Stimulated activated CD4-positive, alpha-beta T cell treated with anti-CD3 and anti-CD28 coated beads, Interleukin-1b, Interleukin-23, amount 100 ng/mL, for 1 hour (primary cell): ENCODE measurements at places on chromosomes 3 and 15.

- no peak for DNase-seq
Measured at GRCh38 chr3:70806556-70806955, 494.1 kb upstream of the MDFIC2 start.

GRCh38 chr3:152281133-152281713 lies 12.5 kb downstream of the MBNL1 start:
- no peak for DNase-seq

DNA sequence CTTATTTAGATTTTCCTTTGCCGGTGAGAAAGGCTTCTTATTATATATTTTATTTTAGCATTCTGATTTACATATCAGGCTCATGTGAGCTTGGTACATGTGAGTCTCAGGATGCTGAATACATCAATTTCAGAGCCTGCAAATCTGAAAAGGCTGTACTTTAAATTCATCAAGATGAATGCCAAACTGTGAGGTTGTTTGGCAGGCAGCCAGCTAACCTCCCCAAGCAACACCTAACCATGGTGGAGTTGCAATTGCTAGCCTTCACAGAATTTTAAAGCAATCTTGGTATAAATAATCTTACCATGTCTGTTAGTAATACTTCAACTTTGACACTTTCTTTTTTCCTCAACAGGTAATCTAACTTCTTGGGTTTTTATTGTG lies 252.5 kb downstream of the CDIN1 start:
- DNase-seq = no peak

GRCh38 chr3:464255-464654 lies 267.7 kb downstream of the CHL1 start:
- DNase-seq = no peak

- DNase-seq = no peak
Measured at GRCh38 chr3:4408958-4409357, 58.1 kb downstream of the SUMF1 start.

- no peak for DNase-seq
Measured at GRCh38 chr3:117355566-117355965, 646.0 kb downstream of the TUSC7 start.
